ENCODE measurements at places on chromosomes 5 and 9. TPM values are rescaled to one million over a fixed set of nuclear protein-coding genes. Genes with fewer than 3 reads are reported as not detected.
A peak's percentile ranks its signal among the peaks of the same experiment; 100 is the strongest.

The SLC34A1 gene
- not detected for total RNA-seq

The WNT8A gene
- not detected for total RNA-seq

The GRM6 gene
- total RNA-seq: not detected

The TMEM232 gene
- 1.7 TPM for total RNA-seq

The FGF18 gene
- 0.89 TPM for total RNA-seq

The DMRT3 gene
- not detected for total RNA-seq

The CPLANE1 gene
- total RNA-seq: 21.4 TPM

GRCh38 chr9:17862101-17862500 lies 283.2 kb downstream of the SH3GL2 start:
- no peaks in the 10 kb centered on the region for H3K36me3 ChIP-seq
- H3K4me3 ChIP-seq: no peak overlapping the region
- no peaks in the 10 kb centered on the region for H3K4me1 ChIP-seq
- DNase-seq: no peak

GRCh38 chr9:6630502-6631206 lies 14.9 kb downstream of the GLDC start:
- no peak for DNase-seq
- no peak overlapping the region for H3K4me3 ChIP-seq
- no peaks in the 10 kb centered on the region for H3K4me1 ChIP-seq
- H3K36me3 ChIP-seq: no peaks in the 10 kb centered on the region
- H3K27ac ChIP-seq: no peak overlapping the region
- H3K27me3 ChIP-seq: no peaks in the 10 kb centered on the region

GRCh38 chr5:52709167-52709925 lies 78.4 kb upstream of the ITGA1 start:
- peaks cover 3% of the 10 kb centered on the region for H3K27me3 ChIP-seq
- H3K36me3 ChIP-seq: no peaks in the 10 kb centered on the region
- H3K27ac ChIP-seq: peak overlapping the region; percentile 42
- peak; percentile 60 for DNase-seq
- no peak overlapping the region for H3K4me3 ChIP-seq

GRCh38 chr9:22617156-22617555 lies 170.5 kb downstream of the DMRTA1 start:
- H3K27me3 ChIP-seq: no peaks in the 10 kb centered on the region
- H3K4me1 ChIP-seq: no peaks in the 10 kb centered on the region
- no peaks in the 10 kb centered on the region for H3K36me3 ChIP-seq
- no peak overlapping the region for H3K4me3 ChIP-seq
- DNase-seq: no peak

- no peak for DNase-seq
- H3K27me3 ChIP-seq: no peaks in the 10 kb centered on the region
- no peak overlapping the region for H3K4me3 ChIP-seq
- H3K4me1 ChIP-seq: no peaks in the 10 kb centered on the region
- no peaks in the 10 kb centered on the region for H3K36me3 ChIP-seq
Observed at GRCh38 chr9:9998491-9999287, 614.1 kb downstream of the PTPRD start.

- H3K4me3 ChIP-seq: no peak overlapping the region
- H3K36me3 ChIP-seq: no peaks in the 10 kb centered on the region
- no peak overlapping the region for H3K27ac ChIP-seq
- H3K27me3 ChIP-seq: peaks cover 16% of the 10 kb centered on the region
- no peak for DNase-seq
Observed at GRCh38 chr9:132474253-132474652, 64.2 kb downstream of the CFAP77 start.

GRCh38 chr5:163718272-163718671 lies 212.9 kb downstream of the MAT2B start:
- no peaks in the 10 kb centered on the region for H3K27me3 ChIP-seq
- H3K27ac ChIP-seq: no peak overlapping the region
- no peak for DNase-seq
- H3K36me3 ChIP-seq: no peaks in the 10 kb centered on the region
- H3K4me1 ChIP-seq: no peaks in the 10 kb centered on the region

- no peaks in the 10 kb centered on the region for H3K27me3 ChIP-seq
- no peak overlapping the region for H3K4me3 ChIP-seq
- H3K36me3 ChIP-seq: no peaks in the 10 kb centered on the region
- peak overlapping the region; percentile 96 for H3K27ac ChIP-seq
- peaks cover 51% of the 10 kb centered on the region for H3K4me1 ChIP-seq
- DNase-seq: peak; percentile 29
Observed at GRCh38 chr5:139460455-139460854, 2.1 kb downstream of the ECSCR start.

DNA sequence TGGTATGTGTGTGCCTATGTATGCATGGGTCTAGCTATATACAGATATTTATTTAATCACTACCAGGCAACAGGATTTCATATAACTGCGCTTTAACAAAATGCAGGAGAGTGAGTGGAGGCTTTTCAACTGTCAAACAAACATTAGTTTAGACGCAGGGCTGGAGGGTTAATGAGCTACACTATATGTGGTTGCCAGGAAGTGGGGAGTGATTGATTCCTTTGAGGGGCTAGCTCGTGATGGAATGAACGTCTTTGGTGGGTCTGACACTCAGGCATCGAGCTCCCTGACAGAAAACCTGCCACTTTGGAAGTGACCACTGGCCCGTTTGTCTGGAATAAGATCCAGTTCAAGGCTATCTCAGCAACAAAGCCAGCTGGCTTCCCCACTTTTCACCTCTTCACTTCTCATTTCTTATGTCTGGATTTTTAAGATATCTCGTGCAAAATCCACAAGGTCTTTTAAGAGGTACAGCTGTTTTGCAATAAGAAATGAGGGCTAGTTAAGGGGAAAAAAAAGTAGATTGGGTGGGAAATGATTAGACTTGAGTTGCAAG lies 78.0 kb downstream of the CFAP77 start:
- H3K36me3 ChIP-seq: no peaks in the 10 kb centered on the region
- no peaks in the 10 kb centered on the region for H3K4me1 ChIP-seq
- H3K27ac ChIP-seq: no peak overlapping the region
- DNase-seq: no peak
- peaks cover 42% of the 10 kb centered on the region for H3K27me3 ChIP-seq

DNA sequence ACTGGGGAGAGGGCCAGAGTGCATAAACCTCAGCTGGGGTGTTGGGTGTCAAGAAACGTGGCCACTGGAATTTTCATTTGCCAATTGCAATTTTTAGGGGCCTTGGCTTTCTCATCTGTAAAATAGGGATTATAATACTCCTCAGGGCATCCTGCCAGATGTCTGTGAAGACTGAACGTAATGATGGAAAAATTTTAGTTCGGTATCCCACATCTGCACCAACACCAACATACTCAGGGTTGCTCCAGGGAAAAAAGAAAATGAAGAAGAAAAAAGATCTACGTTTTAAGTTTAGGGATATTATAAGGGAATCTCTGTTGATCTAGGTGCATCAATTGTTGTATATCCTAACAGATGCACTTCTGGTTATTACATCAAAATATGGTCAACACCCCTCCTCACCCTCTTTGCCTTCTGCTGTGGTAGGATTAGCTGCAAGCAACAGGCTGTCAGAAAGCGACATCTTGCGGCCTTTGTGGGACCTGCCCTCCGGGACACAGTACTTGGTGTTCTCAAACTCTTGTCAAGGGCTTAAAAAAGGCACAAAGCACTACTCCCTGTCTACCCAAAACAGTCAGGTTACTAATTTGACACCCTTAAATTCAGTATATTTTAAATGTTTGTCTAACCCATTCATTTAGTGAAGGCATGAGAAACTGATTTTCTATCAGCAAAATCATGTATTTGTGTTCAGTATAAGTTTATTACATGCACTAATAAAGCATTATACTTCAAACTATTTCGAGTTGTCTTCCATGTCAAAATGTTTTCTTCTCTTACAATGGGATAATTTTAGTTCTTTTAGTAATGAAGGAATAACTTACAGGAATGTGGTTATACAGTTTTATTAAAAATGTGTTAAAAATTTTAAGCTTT lies 8.3 kb upstream of the TBC1D2 start:
- no peaks in the 10 kb centered on the region for H3K27me3 ChIP-seq
- no peaks in the 10 kb centered on the region for H3K4me1 ChIP-seq
- no peaks in the 10 kb centered on the region for H3K36me3 ChIP-seq
- H3K4me3 ChIP-seq: no peak overlapping the region
- no peak overlapping the region for H3K27ac ChIP-seq

DNA sequence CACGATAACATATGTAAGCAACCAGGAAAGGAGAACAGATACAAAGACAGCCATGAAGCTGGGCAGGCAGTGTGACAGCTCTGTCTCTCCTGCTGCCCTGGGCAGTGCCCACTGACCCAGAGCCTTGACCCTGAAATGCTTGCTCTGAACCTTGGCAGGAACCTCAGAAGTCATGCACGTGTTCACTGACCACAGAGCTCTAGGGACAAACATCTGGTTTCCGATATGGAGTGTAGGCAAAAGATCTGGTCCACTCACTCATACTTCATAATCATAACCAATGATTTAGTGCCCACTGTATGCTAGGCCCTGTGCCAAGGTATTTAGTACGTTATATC lies 102.6 kb downstream of the FSTL4 start:
- H3K4me1 ChIP-seq: no peaks in the 10 kb centered on the region
- no peak for DNase-seq
- H3K36me3 ChIP-seq: no peaks in the 10 kb centered on the region
- H3K27me3 ChIP-seq: no peaks in the 10 kb centered on the region

DNA sequence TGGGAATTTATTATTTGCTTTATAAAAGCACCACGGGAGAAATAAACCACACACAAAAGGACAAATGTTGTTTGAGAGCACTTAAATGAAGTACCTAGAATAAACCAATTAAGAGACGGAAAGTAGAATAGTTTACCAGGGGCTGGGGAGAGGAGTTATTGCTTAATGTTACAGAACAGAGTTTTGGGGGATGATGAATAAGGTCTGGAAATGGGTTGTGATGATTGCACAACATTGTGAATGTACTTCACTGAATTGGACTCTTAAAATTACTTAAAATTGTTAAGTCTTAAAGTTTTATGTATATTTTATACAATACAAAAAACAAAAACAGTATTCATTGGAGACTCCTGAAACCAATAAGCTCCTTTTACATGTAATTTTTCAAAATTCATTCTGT lies 1.5 kb downstream of the ZBTB43 start:
- peak overlapping the region; percentile 75 for H3K27ac ChIP-seq
- no peak for DNase-seq
- no peaks in the 10 kb centered on the region for H3K27me3 ChIP-seq
- H3K4me3 ChIP-seq: peak overlapping the region; percentile 88

DNA sequence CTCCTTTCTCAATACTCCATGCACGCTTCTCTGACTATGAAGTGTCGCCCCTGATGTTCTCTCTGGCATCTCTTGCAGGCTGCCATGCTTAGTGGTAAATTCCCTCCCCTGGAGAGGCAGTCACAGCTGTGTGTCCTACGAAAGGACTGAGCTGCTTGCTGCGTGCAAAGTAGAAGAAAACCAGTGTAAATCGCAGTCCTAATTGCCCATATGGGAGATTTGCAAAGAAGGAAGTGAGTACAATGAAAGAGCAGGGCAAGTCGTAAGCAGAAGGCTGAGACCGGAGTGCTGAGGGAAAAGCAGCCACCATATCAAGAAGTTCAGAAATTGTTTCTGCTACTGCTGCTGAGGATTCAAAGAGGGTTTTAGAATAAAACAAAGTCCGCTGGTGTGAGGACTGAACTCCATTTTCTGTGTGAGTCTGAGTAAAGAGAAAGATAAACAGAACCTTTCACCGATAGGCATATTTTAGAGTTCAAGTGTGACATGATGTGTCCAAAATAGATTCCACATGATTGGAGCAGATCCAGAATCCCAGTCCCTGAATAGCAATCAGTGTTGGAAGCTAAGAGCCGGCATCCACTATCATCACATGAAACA lies 507.8 kb upstream of the MPDZ start:
- peak; percentile 53 for DNase-seq
- no peaks in the 10 kb centered on the region for H3K36me3 ChIP-seq
- no peaks in the 10 kb centered on the region for H3K27me3 ChIP-seq
- peaks cover 7% of the 10 kb centered on the region for H3K4me1 ChIP-seq

Measured in astrocyte (in vitro differentiated cells and primary cell).